ENCODE measurements at places on chromosomes 4 and X.

DNA sequence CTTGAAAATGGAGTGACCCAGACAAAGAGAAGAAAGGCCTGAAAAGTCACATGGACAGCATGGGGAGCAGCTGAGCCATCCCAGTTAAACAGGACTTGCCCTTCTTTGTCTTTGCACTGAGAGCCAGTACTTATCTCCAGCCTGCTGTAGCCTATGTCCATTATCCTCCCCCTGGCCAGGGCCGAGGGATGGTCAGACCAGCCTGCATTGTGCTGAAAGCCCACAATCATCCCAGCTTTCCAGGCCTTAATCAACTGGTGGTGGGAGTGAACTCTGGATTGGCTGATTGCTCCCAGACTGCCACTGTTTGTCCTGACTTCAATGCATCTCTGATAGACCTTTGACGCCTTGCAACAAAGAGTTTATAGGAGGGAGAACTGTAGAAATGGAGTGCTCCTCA is 453.1 kb downstream of the EPHA5 start:
- no peak for DNase-seq

- DNase-seq, result peak; percentile 9
Measured at GRCh38 chrX:63503541-63503940, 152.4 kb upstream of the SPIN4 start.

GRCh38 chr4:113117358-113117702 is 67.9 kb downstream of the ANK2 start:
- no peak for DNase-seq

- no peak for DNase-seq
Measured at GRCh38 chrX:150615356-150615755, 46.9 kb downstream of the MTM1 start.

DNA sequence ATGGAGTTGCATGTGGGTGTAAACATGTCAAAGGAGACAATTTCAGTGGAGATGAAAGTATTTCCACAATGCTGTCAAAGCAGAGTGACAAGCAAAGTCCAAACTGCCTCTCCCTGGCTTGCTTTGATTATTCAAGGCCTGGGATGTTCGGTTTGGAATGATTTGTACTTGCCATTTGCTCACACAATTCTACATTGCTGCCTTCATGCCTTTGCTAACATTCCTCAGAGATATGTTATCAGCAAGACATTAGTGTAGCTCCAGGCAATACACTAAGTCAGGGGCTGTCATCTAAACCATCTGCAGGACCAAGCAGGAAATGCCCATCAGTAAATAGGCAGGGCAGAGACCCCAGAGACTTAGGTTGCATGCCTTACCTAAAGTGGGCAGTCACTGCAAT is 79.6 kb upstream of the C1QTNF7 start:
- no peak for DNase-seq

DNA sequence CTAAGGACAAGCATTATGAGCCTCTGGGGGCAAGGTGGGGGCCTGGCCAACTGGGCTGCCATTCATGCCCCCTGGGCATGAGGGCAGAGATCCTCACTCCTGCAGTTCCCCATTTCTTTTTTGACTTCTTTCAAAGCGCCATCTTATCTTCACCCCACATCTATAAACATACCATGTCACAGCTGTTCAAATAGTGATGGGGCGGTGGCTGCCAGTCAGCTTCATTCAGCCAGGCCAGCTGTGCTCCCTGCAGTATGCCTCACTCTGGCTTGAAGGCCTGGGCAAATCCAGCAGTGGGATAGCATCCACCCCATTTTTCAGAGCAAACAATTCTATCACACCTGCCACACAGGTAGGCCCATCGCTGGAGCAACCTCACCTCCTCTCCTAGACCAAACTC is 85.5 kb downstream of the NHSL2 start:
- no peak for DNase-seq

DNA sequence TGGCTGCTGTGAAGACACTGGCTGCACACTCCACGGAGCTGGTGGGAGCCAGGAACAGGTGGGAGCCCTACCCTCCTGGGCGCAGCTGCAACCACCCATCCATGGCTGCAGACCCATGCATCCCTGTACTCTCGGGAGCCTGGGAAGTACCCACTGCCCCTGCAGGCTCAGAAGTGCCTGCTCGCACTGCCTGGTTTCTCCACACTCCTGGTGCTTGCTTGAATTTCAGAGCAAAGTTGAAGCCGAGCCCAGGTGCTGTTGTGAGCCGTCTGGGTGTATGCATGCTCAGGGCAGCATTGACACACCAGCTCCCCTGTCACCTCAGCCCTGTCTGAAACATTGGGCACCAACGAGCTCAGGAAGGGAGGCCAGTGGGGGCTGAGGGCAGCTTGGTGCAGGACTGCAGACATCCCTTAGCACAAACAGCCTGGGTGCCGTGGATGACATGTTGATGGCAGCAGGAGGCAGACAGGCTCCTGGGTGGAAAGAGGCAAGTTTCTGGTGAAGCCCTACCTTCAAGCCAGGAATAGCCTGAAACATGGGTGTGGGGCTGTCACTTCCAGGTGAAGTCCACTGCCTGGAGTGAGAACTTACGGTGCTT is 585.9 kb downstream of the PCDH18 start:
- DNase-seq, result no peak

GRCh38 chrX:133414406-133415275 is 648 bp downstream of the GPC4 start:
- no peak for DNase-seq

- no peak for DNase-seq
Measured at GRCh38 chr4:40466789-40467188, 131.7 kb downstream of the CHRNA9 start.

- DNase-seq, result no peak
Measured at GRCh38 chrX:110294087-110294486, 23.8 kb downstream of the AMMECR1 start.

DNA sequence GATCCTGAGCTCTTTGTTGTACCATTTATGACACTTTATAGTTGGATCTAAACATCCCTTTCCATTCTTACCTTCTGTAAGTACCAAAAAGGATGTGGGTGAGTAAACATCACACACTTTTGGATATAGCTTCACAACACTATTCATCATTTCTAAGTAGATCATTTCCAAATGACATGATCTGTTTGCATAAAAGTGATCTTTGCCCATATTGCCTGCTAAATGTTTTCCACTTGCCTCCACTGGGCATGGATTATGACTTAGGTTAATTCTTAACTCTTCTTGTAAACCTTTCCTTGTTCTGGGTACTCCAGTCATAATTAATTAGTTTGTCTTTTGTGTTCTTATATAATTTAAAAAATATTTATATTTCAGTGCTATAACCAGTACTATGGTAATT is 244.9 kb upstream of the AGA start:
- no peak for DNase-seq

DNA sequence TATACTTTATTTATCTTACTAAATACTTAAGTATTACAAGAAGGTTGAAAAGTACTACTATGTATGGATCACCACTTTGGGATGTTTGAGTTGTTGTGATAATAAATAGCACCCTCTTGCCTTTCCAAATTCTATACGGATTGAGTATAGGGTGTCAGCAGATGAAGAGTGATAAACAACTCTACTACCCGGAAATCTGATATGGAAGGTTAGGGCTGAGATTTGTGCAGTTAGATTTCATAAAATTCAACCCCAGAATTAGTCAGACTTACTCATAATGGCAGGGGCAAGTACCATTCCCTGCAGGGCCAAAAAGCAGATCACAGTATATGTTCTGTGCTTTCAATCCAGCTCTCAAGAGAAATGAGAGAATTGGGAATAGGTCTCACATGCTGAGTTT is 1008.9 kb upstream of the PCDH7 start:
- DNase-seq, result no peak

DNA sequence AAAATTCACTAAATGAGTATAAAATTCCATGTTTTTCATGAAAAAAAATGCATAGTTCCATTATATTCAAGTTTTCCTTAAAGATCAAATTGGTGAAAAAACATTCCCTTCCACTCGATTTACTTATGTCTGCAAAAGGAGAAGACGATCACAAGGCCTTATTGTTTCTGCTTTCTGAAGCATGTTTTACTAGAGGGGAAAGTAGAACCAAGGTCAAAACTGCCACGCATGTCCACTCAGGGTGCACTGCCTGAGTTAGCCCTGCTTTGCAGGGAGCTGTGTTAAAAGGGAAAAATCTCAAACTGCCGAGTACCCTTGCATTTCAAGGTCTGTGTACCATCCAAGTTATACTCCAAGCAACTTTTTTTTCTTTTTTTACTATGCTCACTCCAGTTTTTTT is 57.2 kb downstream of the TRAPPC11 start:
- DNase-seq, result no peak

GRCh38 chrX:19017271-19017670 is 33.4 kb upstream of the PHKA2 start:
- DNase-seq, result peak; percentile 20

GRCh38 chr4:107997794-107998193 is 8.1 kb downstream of the HADH start:
- no peak for DNase-seq

DNA sequence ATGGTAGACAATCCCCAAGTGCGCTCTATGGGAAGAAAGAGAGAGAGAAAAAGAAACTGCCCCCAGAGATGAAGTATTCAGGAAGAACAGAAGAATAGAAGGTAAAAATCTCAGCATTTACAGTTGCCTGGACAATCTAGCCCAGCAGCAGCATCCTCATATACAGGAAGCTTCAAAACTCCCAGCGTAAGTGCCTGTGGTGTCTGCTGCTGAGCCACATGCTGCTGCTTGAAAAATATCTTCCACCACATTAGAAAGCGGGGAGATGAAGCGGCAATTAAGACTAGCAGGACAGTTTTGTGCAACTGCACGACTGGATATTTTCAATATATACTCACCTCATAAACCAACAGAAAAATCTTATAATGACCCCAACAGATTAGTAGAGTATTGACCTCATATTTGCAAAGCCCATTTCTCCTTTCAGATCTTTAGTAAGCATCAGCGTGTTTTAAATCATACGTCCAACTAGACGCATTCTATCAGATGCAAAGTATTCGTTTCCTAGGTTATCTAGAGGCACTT is 972.0 kb upstream of the TENM3 start:
- no peak for DNase-seq

DNA sequence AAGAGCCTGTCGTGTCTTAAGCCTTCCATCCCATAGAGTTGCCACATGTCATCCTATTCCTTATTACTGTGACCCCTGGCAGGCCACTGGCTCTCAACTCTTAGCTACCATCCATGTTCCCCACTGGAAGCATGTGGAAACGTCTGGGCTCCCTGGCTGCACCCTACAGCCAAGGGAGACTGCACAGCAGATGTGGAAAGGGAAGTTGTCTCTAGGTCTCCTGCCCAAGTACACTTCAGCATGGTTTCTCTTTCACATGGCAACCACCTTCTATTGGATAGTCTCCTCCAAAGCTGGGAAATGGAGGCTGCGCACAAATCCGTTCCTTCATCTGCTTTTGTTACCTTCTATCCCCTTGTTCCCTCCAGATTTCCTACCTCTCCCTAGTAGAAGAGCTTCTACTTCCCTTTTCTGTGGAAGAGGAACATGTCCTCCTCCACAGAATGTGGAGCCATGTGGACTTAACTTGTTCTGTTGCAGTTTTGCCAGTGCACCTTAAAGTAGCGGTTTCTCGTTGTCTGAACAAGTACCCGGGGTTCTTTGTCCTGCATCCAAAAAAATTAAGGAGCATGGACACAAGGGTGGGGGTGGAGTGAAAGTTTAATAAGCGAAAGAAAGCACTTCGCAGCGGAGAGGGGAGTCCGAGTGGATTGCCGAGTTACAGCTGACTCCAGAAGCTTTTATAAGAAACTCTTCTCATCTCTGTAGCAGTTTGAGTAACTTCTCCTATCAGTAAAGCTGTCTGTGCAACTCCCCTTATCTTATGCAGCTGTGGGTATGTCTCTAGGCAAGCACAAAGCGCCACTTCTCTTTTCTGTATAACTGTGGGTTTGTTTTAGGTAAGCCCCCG is 52.5 kb downstream of the HMGB2 start:
- no peak for DNase-seq

DNA sequence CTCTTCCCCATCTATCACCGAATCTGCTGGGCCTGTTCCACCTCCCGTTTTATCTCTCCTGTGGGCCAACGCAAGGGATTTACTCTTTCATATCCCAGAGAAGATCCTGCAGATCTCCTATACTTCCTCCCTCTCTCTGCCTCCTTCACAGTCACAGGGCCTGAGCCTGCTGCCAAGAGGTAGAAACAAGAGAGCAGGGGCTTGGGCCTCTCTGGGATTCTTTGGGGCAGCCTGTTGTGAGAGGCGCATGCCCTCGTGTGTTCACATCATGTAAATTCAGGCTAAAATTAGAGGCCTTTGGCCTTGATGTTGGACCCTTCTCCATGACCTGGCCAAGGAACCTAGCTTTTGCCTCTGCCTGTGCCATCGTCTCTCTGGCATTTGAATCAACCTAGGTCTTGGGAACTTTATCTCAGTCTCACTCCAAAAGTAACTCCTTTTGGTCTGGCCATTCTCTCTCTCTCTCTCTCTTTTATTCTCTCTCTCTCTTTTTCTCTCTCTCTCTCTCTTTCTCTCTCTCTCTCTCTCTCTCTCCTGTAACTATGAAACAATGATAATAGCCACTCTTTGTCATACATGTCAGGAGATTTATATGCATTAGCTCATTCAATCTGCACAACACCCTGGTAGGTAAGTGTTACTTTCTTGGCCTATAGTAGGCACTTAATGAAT is 20.0 kb upstream of the EFNB1 start:
- no peak for DNase-seq

DNA sequence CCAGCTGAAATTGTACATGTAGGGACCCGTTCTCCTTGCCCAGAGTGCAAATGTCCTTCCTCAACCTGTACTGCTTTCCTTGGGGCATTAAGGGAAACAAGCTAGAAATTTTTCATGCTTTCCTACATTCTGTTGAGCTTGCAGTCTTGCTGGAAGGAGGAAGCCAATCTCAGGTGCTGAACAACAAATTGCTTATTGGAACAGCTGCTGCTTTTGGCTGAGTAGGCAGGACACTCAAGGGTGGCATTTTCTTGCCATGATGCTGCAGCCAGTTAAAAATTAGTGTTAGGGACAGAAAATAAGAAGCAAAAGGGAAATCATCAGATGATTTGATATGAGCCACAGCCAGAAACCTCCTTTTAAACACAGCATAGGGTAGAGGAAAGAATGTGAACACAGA is 223.7 kb downstream of the QDPR start:
- no peak for DNase-seq

DNA sequence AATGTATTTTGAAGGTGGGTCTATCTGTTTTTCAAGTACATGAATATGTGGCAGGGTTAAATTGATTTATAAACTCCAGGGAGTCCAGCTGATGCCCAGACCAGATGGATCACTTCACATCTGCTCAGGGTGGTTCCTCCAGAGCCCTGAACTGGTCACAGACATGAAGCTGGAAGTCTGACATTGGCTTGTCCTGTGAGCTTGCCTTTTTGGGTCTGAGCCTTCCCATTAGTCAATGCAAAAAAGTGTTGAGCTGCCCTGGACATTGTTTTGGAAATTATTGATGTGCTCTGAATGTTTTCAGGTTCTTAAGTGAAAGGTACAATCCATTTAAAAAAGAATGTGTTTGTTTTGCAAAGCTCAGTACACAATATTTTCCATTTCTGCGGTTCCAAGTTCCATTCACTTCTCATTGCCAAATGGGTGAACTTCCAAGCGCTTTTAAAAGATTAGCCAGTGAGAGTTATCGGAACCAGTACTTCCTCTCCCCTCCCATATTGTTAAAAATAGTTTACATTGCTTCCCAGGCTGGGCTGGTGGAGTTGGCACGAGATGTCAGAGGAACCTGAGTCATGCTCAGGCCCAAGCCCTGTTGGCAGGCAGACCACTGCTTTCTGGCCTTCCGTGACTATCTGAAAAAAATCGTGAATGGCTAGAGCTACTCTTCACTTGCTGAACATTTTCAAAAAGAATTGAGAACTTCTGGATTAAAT is 52.1 kb downstream of the PDGFRA start:
- DNase-seq, result peak; percentile 76

- no peak for DNase-seq
Measured at GRCh38 chr4:174096456-174096855, 187.0 kb downstream of the FBXO8 start.

- DNase-seq, result no peak
Measured at GRCh38 chr4:39657465-39657864, 18.8 kb upstream of the SMIM14 start.
